Fibroblast of lung (primary cell): ENCODE measurements at places on chromosomes 3 and 15. TPM values are rescaled to one million over a fixed set of nuclear protein-coding genes. Genes with fewer than 3 reads are reported as not detected.

The STRIT1 gene
- not detected in 2 replicates for polyA plus RNA-seq

The GNB4 gene
- polyA plus RNA-seq, result 56.9 and 83.1 TPM in 2 replicates

The PLA2G4E gene
- polyA plus RNA-seq, result not detected in 2 replicates

The LRRC2 gene
- polyA plus RNA-seq, result 0.27 and 6.0 TPM in 2 replicates

The IGSF11 gene
- not detected in 2 replicates for polyA plus RNA-seq

The DPPA2 gene
- not detected in 2 replicates for polyA plus RNA-seq

The DOCK3 gene
- polyA plus RNA-seq, result 0.07 TPM in 2 replicates
